ENCODE measurements at places on chromosomes 2 and 18.

DNA sequence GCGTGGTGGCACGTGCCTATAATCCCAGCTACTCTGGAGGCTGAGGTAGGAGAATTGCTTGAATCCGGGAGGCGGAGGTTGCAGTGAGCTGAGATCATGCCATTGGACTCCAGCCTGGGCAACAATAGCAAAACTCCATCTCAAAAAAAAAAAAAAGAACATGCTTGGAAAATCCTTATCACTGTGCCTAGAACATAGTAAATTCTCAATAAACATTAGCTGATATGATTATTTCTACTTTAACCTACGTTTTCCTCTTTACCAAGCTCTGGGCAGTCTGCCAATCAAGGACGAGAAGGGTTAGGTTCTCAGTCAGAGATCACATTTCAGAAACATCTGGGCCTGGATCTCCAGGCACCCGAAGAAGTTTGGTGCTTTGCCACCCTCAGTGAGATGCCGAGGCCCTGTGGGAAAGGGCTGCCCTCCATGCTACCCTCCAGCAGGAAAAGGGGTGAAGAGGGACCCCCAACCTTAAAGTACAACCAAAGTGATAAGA lies 107.7 kb downstream of the BCL11A start:
- no peak for DNase-seq

DNA sequence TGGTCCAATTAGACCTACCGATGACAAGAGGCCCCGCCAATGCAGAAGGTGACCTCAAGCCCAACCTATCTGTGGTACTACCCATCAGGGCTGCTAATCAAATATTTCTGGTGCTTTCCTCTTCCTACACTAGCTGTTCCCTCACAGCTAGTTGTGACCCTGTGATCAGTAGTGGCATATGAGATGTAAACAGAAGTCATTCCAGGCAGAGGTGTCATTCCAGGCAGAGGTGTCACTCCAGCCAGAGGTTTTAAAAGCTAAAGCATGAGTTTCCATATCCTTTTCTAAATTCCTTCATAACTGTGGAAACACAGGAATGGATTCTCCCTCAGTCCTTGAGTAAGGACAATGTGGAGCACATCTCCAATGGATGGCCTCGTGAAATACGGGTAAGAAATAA lies 110.9 kb upstream of the DNAJC10 start:
- no peak for DNase-seq

DNA sequence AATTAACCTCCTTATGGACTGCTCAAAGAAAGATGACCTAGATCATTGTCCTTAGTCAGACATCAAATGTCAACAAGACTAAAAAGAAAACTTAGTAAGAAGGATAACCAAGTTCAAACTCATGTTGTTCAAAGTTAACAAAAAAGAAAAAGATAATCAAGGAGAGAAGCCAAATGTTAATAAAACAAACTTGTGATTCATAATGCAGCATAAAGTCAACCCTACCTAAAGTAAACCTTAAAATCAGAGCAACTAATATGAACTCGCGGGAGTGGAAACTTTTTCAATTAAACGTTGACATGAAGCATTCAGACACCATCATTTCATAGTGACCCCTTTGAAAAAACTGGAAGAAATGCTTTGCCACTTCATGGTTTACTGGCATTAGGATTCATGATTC lies 52.9 kb downstream of the DNER start:
- no peak for DNase-seq

DNA sequence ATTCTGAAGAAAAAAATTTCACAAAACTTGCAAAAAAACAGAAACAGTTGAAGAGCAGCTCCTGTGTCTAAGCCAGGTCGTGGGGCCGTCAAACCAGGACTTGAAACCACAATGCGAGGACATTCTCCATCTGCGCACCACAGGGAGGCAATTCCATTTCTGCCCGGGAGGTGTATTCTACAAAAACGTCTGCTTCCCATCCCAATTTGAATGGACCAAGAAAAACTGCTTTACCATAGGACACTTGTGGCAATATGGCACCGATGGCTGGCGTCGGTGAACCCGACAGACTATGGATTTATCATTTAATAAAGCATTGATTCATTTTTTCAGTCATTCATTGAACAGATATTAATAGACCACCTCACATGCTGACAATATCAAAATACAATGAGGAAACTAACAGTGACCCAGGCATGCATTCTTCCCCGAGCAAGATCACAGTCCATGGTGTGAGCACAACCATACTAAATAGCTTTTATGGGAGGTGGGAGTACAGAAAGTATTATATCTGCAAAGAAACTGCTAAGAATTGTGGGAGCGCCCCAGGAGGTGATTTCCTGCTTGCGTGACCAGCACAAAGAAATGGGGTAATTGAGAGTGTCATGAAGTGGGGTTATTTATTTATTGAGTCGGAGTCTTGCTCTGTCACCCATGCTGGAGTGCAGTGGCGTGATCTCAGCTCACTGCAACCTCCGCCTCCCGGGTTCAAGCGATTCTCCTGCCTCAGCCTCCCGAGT lies 10.5 kb upstream of the ZAP70 start:
- no peak for DNase-seq

GRCh38 chr2:187232749-187233148 lies 215.3 kb downstream of the CALCRL start:
- DNase-seq, result no peak

GRCh38 chr2:12032398-12032797 lies 286.0 kb downstream of the LPIN1 start:
- DNase-seq, result no peak

- no peak for DNase-seq
Measured at GRCh38 chr2:101569886-101570520, 95.1 kb upstream of the RFX8 start.

DNA sequence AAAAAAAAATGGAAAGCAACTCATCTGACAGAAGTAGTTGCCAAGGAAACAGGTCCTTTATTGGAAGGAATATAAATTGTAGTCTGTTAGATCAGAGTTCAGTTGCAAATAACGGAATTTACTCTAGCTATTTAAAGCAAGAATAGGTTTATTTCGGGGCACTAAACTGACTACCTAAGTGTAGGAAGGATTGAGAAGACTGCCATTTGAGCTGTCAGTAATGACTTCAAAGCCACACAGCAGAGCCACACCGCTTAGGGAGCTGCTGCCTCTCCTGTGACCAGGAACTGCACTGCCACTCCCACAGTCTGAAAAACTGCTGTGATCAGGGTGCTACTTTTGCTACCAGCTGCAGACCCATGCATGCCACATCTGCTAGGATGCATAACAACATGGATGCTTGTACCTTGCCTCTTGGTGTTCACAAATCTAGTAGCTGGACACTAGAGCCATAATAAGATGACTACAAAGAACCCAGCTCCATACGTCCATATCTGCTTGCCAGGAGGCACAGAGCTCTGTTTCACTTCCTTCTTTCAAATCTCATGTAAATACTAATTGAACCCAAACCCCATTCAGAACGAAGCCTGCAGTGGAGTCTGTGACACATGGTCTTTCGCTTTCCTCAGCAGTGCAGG lies 2.2 kb downstream of the DSG2 start:
- no peak for DNase-seq

DNA sequence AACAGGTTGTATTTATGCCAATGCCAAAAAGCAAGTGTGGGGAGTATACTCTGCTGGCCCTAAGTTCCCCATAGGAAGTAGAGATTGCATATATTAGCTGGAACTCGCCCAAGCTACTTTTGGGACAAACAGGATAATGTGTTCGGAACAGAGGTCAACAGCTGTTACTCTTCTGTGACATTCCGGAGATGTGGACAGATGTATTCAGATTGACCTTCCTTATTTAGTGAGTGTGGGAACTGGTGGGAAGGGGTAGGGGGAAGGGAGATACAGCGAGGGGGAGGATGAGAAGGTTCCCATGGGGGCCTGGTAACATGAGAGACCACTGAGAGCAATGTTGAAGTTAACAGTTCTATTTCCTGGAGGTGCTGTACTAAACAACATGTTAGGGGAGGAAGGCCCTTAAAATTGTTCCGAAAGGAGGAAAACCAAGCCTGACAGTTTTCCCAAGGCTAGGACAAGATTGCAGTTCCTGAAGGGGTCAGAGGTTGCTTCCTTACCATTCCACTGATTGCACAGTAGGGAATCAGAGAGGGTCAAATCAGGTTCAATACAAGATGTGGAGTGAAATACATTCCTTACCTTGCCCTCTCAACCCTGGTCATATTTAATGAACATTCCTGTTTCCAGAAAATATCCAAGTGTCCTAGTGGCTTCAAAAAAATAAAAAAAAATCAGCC lies 14.3 kb upstream of the CD28 start:
- DNase-seq, result no peak

Data from amniotic stem cell (primary cell).